EL (cell line): ENCODE measurements at places on chromosomes 3 and 15.

DNA sequence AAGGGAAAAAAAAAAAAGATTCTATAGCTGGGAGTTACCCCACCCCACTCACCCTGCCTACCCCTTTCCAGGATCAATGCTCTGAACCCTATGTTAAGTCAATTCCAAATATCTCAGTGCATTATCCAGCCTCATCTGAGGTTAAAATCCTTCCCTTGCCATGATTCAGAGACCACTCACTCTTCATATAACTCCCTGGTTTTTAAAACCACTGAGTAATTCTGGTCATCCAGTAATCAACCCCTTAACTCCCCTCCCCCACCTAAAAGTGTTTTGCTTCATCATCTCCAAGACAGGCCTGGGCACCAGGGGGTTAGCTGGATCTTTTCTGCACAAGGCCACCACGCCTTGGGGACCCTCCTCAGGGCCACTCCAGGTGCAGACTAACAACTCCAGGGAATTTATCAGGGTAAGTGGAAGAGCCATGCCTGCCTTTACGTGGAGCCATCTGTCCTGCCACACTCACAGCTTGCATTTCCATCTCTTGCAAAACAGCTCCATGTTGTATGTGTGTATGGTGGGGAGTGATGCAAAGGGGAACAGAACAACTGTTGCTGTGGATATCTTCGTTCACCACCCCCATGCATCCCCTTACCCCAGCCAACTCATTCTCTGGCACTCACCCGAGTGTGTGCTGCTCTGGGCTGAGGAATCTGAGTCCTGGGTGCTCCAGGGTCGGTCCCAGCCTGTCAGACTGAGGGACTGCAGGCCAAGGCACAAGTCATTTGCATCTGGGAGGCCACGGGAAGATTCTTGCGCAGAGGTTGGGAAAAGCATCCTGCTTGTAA lies 30.7 kb upstream of the RPS17 start:
- DNase-seq, result peak; percentile 18

DNA sequence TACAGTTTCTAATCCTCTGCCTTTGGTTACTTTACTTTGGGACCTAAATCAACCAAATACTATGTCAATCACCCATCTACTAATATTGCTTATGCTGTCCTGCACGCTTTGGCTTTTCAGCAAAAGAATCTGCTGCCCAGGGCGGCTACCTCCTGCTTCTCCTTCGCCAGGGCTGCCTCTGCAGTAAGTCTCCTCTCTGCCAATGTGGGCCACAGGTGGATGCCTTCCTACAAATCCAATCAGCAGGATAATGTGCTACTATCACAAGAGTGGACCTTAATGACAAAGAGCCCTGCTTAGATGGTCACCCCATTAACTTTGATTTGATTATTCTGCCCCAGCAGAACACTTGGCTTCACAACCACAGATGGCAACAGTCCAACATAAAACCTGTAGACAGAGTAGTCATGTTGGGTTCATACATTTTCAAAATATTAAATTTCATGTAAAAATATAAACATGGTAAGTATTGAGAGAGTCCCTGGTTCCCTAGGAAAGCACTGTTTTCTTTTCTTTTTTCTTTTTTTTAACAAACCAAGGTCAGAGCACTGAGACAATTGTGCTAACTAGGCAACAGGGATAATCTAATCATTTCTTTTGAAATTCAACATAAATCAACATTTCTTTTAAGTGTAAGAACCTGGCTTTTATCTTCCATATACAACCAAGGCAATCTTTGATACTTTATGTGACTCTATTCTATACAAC lies 298.3 kb downstream of the ZBTB20 start:
- no peak for DNase-seq

DNA sequence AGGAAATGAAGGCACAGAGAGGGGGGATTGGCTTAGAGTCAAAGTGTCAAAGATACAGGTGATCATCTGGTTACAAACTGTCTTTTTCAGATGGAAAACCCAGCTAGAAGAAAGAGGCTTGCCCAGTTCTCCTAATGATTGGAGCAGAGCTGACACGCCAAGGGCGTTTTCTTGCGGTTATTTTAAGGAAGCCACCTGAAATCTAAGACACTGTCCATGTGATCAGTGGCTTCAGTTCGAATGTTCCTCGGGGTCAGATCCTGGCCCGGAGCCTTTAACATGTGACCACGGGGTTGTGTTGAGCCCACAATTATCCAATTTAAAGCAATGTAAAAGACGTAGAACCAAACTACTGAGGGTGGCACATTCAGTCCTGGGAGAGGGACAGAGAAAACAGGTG lies 19.5 kb downstream of the FAM43A start:
- DNase-seq, result no peak

- peak; percentile 24 for DNase-seq
These were observed 22.1 kb upstream of the LARS2 start for GRCh38 chr3:45366290-45366689.

DNA sequence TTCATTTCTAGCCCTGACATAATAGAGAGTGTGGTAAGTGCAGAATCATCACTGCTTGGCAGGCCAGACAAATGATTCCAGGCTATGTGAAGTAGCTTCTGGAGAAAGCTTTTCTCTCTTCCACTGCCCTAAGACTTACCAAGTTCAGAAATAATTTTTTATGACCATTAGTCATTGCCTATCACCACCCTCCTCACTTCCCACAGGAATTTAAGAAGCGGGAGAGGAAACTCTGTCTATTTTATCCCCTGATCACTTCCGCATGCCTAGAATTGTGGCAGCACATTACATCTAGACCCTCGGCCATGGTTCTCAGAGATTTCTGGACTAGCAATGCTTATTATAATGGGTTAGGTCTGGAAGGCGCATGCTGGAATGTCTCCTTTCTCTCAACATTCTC lies 397.8 kb upstream of the NR2F2 start:
- DNase-seq, result peak; percentile 95

GRCh38 chr3:168782193-168782592 lies 686.5 kb upstream of the GOLIM4 start:
- DNase-seq, result no peak

DNA sequence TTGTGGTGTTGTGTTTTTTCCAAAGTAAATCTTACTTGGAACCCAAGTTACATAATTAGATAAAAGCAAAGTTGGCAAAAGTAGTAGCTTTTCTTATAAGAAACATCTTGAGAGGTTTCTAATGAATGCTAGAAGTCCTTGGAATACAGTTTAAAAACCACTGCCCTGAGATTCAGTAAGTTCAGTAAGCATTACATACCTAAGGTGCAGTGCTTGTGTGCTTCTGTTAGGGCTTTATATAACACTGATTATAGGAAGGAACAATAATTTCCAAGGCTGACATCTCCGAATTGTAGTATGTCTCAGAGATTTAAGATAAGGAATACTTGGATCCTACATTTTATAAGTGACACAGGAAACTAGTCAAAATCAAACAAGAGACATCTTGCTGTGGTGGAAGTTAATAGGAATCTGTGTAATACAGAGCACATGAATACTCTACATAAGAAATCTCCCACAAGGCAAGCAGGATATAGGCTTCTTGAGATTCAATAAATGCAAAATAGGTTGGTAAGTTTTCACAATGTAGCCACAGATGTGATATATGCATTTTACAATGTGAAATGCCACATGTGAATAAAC lies 268.2 kb downstream of the LSAMP start:
- no peak for DNase-seq

DNA sequence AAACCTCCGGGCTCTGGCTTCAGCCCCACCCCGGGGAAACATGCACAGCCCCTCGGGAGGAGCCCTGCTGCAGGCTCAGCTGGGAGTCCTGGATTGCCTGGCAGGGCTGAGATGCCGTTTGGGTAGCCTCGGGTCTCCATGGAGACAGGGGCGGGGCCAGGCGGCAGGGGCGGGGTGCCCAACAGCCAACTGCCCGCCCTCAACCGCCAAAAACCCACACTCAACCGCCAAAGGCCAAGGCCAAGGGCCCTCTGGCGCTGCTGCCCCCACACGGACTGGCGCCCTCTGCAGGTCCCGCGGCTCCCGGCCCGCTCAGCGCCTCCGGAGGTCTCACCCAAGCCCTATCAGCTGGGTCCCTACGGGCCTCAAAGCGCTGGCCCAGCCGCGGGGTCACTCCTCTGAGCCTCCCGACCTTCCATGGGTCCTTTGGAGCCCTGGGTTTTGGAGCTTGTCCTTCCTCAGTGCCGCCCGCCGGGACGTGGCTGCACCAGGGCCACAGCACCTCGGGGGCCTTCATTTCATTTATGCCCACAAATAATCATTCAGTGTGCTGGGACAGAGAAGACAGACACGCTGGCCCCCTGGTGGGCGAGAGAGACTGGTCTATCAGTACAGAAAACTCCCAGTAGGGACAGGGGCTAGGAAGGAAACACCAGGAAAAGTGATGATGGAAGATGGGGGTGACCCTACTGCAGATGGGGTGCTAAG lies 33.5 kb upstream of the ACAD9 start:
- DNase-seq, result peak; percentile 85

GRCh38 chr3:60399861-60400845 lies 851.1 kb downstream of the FHIT start:
- no peak for DNase-seq

GRCh38 chr3:119191800-119192199 lies 18.4 kb downstream of the UPK1B start:
- DNase-seq, result no peak

DNA sequence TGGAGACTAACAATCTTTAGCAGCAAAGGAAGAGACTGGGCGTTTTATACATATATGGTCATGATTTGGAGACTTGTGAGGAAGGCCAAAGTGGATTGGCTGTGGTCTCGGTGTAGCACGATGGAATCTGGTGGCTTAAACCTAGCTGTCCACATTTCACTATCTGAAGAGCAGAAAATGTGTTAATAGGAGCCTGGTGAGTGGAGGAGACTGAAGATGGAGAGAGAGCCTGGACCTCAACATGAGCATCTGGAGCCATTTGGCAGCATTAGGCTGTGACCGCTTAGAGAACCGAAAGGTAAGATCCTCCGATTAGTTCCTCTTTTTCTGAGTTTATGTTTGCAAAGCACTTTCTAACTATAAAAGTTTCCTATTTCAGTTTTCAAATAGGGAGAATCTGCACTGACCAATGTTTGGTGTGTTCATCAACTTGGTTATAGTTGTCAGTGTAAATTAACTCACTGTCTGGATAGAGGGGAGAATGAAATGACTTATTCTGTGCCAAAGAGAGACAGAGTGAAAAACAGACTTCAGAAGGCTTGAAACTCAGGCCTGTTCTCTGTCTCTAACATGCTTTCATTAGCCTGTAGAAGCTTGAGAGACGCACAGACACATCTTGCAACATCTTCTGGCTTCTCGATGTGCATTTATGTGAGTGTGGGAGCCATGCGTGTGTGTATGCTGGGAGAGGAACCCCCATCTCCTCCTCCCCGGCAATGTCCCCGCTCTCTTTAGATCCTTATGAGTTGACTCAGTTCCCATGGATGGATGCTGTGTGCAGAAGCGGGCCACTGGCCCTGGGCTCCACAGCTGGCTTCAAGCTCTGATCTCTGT lies 244.7 kb upstream of the TBL1XR1 start:
- no peak for DNase-seq

DNA sequence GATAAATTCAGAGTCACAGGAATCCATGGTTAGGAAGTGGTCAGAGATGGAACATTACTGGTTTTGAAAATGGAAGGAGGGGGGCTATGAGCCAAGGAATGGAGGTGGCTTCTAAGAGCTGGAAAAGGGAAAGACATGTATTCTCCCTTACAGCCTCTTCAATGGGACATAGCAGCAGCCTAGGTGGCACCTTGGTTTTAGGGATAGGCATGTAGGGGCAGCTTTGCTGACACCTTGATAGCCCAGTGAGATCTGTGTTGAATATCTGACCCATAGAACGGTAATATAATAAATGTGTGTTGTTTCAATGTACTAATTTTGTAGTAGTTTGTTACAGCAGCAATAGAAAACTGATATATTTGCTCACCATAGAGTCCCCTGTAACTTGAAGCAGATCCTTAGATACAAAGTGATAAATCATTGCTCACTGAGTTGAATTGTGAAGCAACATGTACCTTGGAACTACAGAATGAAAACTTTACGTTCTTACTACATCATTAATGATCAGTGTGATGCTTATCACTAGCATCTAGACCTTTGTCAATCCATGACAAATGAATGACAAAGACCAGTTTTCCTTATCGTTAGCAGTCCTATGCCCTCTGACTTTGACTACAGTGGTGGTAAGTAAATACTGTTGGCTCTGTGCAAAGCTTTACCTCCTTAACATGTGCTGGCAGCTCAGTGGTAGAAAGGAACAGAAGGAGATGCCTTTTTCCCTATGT lies 53.8 kb downstream of the TMEM45A start:
- DNase-seq, result no peak

DNA sequence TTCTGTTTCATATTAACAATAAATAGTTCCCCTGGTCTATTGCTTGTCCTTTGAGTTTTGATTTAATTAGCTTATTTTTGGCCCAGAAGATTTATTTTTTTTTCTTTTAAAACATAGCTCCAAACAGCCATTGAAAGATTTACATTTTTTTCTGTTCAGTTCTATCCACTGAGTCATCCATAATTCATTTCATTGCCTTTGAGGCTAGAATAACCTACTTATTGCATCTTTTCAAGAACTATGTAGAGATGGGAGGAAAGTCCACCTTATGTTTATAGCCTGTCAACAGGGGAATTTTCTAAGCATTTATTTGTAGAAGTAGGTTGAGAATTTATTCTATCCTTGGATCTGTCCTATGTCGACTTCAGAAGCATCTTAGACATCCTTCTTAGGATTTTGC lies 53.4 kb upstream of the CHD2 start:
- peak; percentile 46 for DNase-seq
